ENCODE measurements at places on chromosomes 1 and 21.

DNA sequence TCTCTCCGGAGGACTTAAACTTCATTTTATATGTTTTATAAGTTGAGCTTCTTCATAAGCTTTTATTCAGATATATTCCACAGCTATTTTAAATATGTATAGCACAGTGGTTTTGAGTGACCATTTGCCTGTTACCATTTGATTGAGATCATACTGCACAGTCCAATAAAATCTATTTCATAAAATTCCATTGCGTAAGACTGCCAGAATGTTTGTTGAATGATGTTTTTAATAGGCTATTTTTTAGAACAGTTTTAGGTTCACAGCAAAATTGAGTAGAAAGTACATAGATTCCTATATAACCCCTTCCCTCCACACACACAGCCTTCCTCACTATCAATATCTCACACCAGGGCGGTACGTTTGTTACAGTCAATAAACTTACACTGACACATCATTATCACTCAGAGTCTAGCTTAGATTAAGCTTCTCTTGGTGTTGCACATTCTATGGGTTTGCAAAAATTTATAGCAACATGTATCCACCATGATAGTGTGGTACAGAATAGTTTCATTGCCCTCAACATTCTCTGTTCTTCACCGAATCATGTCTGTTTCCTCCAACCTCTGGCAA, 207.9 kb downstream of the TPR start:
- DNase-seq: no peak

DNA sequence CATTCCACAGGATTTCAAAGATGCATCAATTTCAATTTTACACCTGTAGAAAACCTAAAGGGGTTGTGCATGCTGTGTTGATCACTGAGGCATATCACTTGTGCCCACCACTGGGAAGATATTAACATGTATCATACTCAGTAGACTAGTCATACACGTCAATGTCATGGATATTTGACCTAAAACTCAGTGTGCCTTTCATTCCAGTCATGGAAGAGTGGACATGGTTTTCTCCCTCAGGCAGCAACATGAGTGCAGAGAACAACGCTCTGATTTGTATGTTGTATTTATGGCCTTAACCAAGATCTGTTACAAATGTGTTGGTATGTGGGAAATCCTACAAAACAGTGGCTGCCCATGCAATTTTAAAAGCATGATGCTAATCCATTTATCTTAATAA, 6.1 kb upstream of the C1orf53 start:
- no peak for DNase-seq

DNA sequence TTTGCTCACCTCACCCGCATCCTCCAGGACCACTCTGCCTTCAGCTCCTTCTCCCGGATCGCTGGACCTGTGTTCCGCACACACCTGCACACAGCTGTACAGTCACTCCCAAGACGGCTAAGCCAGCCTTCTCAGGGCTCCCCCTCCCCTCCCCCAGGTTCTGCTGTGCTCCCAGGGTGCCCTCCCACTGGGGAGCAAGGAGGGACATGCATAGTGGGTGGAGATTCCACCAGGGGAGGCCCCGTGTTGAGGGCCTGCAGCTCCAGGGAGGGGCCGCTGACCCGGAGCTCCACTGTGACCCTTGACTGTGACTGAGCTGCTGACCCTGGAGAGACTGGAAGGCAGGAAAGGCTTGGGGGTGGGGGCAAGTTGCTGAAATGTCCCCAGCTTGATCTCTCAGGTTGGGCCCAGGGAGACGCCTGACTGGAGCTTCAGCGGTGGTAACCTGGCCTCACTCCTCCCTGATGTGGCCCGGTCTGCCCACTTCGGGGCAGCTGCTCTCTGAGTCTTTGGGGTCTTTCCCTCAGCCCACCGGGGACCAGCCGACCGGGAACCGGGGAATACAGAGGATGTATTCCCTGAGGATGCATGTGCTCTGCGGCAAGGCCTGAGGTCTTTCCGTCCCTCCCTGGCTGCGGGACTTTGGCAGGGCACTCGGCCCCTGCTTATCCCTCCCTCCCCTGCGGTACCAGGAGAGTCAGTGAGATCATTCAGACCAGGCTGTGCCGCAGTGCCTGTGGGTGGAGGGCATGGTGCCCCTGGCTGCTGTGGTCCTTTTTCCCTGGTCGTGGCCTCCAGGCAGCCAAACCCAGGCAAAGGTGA, 28.6 kb upstream of the PLCH2 start:
- DNase-seq: no peak

- DNase-seq: no peak
Observed at GRCh38 chr1:53739109-53739681, at the start of gene GLIS1. Gene GLIS1, minus strand, starts transcription at chr1:53739164. Its CDS starts 1,100 bp downstream, at chr1:53738064.

GRCh38 chr1:24754229-24754628, 9.0 kb downstream of the CLIC4 start:
- no peak for DNase-seq

GRCh38 chr1:45272913-45273371, 53.8 kb upstream of the HPDL start:
- DNase-seq: no peak

DNA sequence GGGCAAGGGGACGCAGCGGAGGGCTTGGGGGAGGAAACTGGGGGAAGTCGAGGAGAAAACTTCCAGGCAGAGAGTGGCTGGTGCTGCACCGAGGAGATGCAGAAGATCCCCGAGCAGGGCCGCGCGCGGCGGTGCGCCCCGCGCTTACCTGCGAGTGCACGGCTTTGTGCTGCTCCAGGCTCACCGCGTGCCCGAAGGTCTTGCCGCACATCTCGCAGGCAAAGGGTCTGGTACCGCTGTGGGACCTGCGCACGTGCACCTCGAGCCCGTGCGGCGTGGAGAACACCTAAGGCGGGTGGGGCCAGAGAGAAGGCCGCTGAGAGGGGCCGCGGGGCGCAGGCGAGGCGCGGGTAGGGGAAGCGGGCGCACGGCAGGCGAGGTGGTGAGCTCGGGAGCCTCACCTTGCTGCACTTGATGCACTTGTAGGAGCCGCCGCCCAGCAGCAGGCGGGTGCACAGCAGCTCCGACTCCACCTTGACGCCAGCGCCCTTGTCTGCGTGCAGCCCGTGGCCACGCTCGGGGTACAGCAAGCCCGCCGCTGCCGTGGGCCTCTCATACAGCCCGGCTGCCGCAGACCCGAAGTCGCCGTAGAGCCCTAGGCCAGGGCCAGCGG, 6.4 kb downstream of the GFI1 start:
- no peak for DNase-seq

DNA sequence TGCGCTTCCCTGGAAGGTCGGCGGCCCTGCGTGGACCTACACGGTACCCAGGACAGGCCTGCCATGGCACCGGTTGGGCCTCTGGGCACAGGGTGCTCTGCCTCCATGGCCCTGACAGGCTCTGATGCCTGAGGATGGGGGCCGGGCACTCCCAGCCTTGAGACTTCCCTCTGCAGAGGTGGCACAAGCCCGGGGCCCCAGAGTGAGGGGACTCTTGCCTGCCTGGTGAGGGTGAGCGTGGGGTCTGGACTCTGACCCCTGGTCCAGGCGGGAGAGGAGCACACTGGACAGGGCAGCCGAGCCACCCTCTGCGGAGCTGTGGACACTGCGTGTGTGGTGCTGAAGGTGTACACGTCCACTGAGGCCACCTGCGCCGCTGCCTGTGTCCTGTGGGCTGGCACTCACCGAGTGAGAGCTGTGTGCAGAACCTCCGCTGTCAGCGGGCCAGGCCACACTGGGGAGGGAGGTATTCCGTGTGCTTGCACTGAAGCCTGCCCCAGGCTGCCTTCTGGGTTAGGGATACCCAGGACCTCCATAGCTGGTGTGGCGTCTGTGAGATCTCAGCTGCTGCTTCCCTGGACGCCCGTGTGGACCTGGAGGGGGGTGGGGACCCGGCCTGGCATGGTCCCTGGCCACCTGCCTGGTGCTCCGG, 10.4 kb downstream of the SKI start:
- no peak for DNase-seq
